ENCODE measurements at places on chromosomes 12 and 14.

- DNase-seq = no peak
Measured at GRCh38 chr12:132723015-132723763, 12.5 kb downstream of the PGAM5 start.

DNA sequence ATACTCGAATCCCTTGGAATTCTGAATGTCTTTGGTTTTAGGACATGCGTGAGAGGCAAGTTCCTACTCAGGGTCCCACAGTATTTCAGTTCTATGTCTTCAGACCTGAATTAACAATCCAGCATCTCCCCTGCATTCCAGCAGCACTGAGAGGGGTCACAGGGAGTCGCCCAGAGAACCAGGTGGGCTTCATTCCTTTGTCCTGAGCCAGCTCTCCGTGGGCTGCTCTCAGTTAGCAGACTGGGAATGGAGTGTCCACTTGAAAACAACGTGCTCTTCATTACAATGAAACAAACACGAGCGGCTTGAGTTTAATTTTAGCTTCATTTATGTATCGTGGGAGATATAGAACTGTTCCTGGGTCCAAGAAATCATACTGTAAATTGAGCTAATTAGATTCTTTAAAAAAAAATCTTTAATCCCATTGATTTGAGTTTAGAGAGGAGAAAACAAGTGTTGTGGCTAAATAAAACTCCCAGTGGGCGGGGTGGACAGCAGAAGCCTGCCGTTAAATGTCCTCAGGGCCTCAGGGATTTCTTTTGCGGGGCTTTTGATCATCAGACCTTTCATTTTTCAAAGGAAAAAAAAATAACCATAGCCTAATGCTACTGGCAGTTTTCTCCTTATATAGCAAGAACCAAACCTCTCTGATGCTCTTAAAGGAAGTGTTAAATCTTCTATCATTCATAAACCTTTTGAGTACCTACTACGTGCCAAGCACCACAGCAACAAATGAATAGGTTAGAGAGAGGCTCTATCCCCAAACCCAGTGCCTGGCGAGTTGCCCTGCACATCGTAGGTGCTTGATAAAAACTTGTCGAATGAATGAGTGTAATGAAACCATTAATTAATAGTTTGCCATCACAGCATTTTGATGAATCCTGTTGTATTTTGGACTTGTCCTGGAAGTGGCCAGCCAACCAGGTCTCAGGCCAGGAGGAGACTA lies 140.4 kb downstream of the CHST11 start:
- no peak for DNase-seq

DNA sequence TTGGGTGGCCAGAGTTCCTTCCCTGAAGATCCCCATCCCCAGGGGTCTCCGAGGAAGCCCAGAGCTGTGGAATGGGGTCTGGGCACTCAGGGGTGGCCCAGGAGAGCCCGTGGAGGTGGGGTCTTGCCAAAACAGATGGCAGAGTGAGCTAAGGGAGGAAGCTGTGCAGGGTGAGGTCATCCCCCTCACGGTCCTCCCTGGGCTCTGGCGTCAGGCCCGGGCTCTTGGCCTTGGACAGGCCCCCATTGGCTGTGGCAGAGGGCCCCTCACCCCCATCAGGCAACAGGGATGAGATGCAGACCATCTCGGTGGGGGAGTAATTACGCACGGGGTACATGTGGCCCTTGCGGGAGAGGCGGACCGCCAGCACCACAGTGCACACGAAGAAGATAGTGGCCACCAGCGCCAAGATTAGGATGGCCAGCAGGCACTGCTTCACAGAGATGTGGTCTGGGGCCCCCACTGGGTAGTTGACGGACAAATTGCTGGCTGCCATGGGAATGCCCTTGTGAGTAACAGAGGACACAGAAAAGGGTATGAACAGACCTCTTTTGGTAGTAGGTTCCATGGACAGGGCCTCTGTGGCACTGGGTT lies 10.7 kb downstream of the SELPLG start:
- no peak for DNase-seq

GRCh38 chr12:93059925-93060665 lies 131.0 kb upstream of the EEA1 start:
- no peak for DNase-seq

GRCh38 chr12:111006621-111007020 lies 86.2 kb upstream of the MYL2 start:
- DNase-seq = no peak

- DNase-seq = no peak
Measured at GRCh38 chr12:19574601-19575000, 135.3 kb downstream of the AEBP2 start.

DNA sequence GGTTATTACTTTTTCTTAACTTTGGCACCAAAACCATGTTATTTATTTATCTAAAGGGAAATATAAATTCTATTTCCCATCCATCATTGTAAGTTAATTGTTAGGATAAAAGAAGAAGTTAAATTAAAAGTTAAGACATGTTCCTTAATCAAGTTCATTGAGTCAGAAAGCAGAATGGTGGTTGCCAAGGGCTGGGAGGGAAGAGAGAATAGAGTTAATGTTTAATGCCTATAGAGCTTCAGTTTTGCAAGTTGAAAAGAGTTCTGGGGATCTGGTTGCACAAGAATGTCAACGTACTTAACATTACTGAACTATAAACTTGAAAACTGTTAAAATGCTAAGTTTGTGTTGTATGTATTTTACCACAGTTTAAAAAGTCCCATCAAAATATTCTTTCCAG lies 63.2 kb upstream of the NR2C1 start:
- no peak for DNase-seq

DNA sequence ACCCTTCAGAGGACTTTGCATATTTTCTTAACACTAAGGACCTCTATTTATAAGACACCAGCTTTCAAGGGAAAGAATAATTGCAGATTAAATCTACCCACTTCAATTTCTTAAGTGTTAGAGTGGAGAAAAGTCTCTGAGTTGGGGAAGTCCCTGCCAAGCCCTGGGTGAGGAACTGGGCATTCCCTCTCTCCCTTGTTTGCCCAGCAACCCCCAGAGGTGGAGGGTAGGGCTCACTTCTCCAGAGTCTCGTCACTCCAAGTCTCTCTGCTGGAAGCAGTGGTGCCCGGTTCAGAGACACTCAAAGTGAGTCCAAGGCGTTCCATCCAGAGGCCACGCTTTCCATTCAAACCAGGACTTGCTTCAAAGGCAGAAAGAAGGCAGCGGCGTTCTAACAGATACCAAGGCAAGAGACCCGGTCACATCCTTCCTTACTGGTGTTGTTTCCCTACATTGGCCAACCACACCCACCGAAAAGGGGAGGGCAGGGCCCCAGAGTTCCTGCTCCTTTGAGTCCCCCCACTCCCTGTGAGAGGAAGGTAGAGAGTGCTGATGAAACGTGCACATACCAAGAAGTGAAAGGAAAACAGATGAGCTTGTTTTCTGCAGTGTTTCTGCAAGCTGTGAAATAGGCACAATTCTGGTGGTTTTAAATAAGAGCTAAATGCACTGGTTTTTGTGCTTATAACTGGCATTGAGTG lies 6.1 kb upstream of the BDKRB2 start:
- no peak for DNase-seq

DNA sequence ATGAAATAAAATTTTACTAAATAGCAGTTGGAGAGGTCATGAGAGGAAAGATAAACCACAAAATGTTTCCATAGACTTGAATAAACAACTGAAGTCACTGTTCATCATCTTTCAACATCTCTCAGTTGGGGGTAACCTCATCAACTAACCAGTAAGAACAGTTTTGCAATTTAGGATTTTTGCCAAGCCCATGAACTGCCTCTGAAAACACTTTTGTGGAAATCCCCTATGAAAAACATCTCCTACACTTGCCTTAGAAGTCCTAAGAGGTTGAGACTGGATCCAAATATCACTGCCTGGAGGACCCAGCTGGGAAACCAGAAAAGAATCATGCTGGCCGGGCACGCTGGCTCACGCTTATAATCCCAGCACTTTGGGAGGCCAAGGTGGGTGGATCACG lies 273.1 kb downstream of the C12orf50 start:
- peak; percentile 84 for DNase-seq

DNA sequence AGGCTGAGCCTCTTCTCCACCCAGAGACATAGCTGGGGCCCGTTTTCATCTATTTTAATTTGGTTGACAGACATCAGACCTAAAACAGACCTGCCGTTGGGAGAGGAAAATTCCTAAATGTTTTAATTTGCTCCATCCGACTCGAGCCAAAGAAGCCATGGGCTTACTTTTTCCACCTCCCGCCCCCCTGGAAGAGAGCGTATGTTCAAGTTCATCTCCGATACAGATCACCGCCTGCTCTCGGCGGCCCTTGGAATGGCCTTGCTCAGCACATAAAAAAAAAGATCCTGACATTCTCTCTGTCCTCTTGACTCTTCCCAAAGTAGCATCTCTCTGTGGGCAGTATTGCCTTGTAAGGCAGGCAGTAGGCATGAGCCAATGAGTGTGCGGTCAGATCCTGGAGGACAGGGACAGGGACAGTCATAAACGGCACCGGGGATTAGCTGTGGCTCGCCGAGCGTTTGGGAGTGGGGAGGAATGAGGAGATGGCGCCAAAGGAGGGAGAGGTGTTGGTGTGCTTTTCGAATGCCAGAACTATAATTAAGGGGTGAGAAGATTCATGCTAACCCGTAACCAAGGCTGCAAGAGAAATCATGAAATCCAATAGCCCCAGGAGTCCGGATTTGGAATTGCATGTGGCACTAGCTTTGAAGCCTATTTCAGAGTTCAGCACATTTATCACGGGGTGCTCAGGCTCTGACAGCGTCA lies 47.9 kb upstream of the MEG3 start:
- DNase-seq = no peak

- no peak for DNase-seq
Measured at GRCh38 chr12:92987846-92988621, 58.9 kb upstream of the EEA1 start.

DNA sequence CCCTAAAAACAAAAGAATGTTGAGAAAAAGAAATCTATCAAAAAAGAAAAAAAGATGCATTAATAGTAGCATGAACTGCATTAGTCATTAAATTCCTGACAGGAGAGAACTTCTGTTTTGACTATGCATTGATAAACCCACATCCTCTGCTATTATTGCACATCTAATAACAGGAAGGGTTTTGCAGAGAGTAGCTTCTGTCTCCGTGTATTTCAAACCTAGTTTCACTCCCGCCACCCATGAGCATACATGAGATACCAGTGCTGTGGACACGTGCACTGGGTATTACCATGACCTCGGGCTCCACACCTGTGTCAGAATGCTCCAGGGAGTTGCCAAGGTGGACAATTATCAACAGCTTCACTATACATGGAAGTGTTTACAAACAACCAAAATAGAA lies 449.1 kb upstream of the SOX5 start:
- no peak for DNase-seq

- peak; percentile 70 for DNase-seq
Measured at GRCh38 chr12:66405395-66405794, 103.1 kb downstream of the HELB start.

DNA sequence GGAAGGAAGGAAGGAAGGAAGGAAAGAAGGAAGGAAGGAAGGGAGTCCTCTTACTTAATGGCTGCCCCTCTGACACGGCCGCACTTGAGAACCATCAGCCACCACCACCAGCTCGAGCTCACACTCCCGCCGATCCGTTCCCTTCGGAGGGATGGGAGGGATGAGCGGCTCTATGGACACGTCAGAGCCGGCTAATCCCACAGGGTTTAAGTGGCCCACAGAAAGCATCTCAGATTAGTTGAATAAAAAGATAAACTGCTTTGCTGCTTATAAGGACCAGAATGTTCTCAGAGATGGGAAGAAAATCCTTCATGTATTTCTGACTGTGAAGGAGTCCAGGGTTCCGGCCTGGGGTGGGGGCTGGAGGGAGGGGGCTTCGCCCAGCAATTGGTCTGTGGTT lies 31.1 kb downstream of the PRIMA1 start:
- no peak for DNase-seq

- DNase-seq = peak; percentile 8
Measured at GRCh38 chr12:107442326-107442987, 243.1 kb upstream of the PWP1 start.

DNA sequence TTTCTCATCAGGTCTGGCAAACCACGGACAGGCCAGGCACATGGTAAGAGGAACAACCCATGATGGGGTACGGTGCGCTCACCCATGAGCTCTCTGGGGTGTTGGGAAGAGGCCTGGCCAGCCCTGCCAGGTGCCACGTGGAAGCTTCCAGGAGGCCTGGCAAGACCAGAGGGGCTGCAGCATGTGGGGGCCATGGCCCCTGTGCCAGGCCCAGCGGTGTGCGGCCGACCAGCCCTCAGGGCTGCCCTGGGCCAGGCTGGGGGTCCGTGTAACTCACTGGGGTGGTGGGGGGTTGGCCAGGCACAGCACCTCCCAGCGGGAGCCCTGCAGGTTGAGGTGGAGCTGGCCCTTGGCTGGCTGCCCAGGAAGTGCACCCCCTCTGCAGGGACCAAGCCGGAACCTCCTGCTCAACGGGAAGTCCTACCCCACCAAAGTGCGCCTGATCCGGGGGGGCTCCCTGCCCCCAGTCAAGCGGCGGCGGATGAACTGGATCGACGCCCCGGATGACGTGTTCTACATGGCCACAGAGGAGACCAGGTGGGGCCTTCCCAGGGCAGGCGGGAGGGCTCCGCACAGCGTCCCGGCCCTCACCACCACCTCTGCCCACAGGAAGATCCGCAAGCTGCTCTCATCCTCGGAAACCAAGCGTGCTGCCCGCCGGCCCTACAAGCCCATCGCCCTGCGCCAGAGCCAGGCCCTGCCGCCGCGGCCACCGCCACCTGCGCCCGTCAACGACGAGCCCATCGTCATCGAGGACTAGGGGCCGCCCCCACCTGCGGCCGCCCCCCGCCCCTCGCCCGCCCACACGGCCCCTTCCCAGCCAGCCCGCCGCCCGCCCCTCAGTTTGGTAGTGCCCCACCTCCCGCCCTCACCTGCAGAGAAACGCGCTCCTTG lies 4.9 kb upstream of the CRIP2 start:
- no peak for DNase-seq

DNA sequence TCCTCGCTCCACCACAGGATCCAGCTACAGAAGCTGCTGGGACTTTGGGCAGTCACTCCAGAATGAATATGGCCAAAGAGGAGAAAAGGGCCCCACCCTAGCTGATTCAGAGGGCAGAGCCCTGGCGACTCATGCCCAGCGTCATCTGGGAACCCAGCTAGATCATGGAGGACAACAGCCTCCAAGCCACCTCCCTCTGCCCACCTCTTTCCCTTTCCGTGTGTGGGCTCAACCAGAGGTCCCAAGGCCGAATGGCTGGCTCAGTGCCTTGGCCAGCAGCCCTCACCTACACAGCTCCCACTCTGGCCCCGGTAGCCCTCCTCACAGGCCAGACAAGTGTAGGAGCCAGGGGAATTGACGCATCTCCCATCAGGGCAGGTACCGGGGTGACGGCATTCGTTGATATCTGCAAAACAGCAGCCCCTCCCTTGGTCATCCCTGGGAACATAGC lies 17.4 kb downstream of the ISCA2 start:
- DNase-seq = peak; percentile 33

DNA sequence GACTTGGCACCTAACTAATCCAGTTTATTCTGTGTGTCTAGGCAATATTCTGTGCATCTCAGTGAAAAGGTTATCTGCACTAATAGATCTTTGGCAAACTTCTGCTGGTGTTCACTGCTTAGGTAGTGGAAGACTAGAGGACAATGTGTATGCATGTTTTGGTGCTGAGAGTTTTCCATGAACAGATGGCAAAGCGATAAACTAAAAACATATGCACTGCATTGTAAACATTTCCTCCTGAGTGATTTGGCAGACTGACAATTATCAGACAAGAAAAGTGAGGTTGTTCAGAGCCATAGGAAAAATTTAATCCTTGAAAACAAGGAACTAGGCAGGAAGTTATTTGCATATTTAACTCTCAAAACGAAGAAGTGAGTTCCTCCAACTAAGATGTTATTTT lies 400.4 kb downstream of the ATP23 start:
- peak; percentile 93 for DNase-seq

- DNase-seq = peak; percentile 84
Measured at GRCh38 chr14:67986131-67986841, 166.7 kb downstream of the RAD51B start.

- DNase-seq = no peak
Measured at GRCh38 chr12:116884871-116885270, 3.6 kb upstream of the HRK start.

Measured in fibroblast of skin of right quadriceps (primary cell).